ENCODE measurements at places on chromosomes 12 and 14.
A peak's percentile ranks its signal among the peaks of the same experiment; 100 is the strongest.

DNA sequence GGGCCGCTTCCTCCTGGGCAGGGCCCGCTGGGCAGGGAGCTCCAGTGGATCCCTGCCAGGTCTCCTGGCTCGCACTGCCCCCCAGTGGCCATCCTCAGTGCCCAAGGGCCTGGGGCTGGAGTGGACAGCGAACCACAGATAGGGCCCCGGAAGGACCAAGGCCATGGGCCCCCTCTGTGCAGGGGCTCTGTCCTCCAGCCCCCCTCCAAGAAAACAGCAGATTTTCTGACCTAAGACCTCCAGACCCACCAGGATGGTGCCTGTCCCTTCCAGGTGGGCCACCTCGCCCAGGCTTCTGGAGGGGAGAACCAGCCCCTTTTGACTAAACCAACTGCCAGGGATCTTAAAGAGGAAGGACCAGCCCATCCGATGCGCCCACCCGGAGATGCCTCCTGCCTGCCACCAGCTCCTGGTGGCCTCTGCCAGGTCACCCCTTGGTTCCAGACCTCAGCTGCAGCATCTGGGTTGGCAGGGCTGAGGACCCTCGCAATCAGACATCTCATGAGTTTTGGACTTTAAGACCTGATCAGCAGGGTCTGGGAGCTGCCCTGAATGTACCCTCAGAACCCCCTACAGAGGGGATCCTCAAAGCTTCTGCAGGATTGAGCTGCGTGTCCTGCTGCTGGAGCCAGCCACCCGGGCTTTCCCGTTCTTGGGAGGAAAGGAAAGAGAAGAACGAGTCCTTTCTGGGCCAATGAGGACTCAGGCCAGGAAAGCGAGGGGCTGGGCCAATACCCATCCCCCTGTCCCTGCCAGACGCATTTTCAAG lies 325.8 kb upstream of the DIO3 start:
- DNase-seq = peak; percentile 52

- DNase-seq = peak; percentile 72
Measured at GRCh38 chr14:60064491-60065072, 27.1 kb upstream of the PCNX4 start.

- DNase-seq = peak; percentile 14
Measured at GRCh38 chr12:132238488-132238854, 90.9 kb downstream of the GALNT9 start.

DNA sequence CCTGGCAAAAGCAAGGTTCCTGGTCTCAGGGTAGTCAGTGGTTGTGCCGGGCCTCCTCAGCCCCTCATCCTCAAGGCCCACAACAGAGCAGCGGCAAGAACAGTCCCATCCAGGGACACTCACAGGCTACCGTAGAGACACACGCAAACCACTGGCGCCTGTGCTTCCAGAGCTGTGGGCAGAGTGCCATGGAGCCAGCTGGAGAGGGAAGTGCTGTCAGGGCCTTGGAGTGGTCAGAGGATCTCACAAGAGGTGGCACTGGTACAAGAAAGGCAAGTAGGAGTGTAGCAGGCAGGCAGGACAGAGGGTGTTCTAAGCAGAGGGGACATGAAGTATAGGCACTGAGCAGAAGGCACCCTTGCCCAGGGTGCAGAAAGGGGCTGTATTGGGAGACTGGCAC lies 34.6 kb downstream of the ANKRD9 start:
- DNase-seq = peak; percentile 39

DNA sequence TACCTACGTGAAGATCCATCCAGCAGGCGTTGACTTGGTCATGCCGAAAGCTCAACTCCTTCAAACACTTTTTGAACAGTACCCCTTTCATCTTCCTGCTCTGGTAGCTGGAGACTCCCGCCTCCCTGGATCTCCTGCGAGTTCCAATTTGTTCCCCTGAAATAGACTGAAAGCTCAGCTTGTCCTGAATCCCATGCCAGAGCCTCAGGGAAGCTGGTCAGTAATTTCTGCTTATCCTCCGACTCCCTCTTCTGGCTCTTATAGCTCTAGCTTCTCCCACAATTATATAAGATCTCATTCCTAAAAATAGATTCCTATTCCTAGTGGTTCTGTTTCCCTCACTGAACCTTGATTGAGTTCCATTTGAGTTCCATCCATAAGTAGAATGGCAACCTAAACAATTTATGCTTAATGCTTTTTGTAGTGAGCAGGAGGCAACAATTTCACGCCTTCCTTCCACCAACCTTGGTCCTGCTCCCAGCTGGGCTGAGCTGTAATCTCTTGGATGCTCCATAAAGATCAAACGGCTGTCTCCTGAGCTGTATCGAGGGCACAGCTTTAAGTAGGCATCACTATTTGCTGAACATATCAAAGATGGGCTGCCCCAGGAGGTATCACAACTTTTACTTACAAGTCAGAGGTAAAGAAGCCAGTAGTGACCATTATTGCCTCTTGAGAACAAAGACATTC lies 8.0 kb upstream of the TMEM132C start:
- no peak for DNase-seq

GRCh38 chr14:95328729-95329503 lies 9.2 kb upstream of the CLMN start:
- no peak for DNase-seq

GRCh38 chr12:81461163-81461562 lies 298.0 kb downstream of the PPFIA2 start:
- no peak for DNase-seq

DNA sequence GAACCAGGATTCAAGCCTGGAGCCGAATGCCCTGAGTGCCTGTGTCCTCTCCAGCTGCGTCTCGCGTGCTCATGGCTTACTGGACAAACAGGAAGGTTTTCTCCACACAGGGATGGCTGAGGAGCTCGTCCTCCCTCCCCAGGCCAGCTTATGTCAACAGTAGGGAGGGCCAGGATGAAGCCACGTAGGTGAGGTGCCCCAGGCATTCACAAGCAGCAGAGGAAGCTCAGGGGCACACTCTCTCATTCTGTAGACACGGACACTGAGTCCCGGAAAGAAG lies 49.3 kb downstream of the TRPV4 start:
- DNase-seq = no peak

GRCh38 chr12:116222358-116222757 lies 55.1 kb downstream of the MED13L start:
- DNase-seq = peak; percentile 96

DNA sequence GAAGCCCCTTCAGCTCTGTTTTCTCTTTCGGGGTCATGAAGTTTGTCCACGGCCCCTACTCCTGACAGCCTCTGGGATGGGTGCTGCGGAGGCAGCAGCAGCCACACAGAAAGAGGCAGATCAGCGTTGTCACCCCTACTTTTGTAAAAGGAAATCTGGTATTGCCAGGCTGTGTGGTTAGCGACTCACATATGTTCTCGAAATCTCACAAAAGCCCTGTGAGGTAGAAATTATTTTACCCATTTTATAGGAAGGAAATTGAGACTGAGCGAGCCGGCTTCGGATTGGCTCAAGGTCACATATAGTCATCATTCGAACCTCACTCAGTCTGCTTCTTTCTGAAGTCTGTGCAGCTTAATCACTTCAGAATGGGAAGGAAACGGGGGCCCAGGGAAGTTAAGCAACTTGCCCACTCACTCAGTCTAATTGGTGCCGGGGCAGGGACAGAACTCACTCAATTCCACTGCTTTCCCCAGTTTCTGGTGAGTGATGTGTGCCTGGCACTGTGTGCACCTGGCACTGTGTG lies 1.1 kb upstream of the CKAP4 start:
- peak; percentile 68 for DNase-seq

DNA sequence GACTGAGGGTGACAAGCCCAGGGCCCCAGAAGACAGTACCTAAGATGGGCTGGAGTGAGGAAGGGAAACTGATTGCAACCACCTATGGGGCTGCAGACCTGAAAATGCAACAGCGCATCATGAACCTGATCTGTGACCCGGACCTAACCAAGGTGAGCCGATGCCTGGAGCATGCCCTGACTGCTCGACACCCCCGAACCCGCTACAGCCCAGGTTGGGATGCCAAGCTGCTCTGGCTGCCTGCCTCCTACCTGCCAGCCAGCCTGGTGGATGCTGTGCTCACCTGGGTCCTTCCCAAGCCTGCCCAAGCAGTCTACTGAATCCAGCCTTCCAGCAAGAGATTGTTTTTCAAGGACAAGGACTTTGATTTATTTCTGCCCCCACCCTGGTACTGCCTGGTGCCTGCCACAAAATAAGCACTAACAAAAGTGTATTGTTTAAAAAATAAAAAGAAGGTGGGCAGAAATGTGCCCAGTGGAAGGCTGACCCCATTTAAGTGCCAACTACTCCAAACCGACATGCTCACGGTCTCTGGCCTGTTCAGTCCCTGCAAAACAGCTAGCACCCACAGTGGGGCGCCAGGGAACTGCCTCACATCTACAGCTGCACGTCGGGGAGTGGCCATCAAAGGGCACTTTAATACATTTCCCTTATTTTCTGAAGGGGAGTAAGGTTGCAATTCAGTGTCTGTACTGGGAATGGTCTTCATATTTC lies 4.2 kb downstream of the RDH5 start:
- DNase-seq = peak; percentile 74

DNA sequence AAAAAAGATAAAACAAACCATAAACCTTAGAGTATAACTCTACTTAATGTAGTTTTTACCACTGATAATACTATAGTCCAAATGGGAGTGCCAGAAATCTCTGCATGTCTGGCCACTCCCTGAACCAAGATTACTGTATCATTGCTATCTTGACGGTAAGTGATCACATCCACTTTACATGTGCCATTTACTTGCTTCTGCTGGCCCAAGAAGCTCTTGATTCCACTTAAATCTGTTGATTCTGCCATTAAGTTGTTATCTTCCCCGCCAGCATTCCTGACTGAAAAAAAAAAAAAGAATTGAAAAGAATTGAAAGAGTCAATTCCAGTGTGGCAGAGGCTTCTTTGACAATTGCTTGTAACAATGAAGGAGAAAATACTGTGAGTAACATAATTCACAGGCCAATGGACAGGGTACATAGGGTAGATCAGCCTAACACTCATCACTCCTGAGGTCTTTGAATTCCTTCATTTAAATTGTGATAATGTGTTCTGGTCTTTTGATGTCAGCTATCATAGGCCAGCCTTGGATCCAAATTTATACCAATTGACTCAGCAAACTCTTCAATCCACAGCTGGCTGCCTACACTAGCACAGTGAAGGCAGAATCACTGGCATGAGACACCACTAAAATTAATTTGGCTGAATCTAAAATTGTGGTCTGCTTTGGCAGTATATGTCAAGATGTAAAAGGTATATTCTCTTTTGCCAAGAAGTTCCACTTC lies 665.2 kb upstream of the FLRT2 start:
- no peak for DNase-seq

- no peak for DNase-seq
Measured at GRCh38 chr12:75662511-75663159, 151.2 kb upstream of the KRR1 start.

Measured in fibroblast of pulmonary artery (primary cell).